ENCODE measurements at places on chromosomes 3 and 15.

DNA sequence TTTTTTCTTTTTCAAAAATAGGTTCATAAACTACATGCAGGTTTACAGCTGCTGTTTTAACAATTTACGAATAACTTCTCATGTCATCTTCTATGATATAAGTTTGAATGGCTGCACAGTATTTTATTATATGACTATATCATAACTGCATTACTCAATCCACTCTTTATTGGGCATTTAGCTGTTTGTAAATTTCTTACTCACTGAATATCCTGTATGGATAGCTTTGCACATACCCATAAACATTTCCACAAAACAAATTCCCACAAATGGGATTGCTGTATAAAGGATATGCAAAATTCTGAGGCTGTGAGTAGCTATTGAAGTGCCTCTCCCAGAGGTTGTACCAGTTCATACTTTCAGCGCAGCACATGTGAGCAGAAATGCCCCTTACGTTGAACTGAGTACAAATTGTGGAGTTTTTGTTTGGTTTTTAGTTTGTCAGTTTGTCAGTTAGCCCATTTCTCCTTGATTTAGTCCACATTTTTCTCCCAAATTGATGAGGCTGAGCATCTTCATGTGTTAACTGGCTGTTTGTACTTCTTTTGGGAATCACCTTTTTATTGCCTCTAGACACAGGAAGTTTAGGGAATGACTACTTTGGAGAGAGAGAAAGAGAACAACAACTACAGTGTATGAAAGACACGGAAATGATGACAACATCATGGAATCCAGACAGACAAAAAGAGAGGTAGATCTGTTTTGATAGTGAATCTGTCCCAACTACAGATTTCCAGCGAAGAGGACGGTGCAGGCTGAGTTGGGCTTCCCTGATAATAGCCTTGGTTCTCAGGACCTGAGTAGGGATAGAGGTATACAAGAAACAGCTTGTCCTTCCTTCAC lies 24.8 kb downstream of the TTC23 start:
- no peak for DNase-seq

DNA sequence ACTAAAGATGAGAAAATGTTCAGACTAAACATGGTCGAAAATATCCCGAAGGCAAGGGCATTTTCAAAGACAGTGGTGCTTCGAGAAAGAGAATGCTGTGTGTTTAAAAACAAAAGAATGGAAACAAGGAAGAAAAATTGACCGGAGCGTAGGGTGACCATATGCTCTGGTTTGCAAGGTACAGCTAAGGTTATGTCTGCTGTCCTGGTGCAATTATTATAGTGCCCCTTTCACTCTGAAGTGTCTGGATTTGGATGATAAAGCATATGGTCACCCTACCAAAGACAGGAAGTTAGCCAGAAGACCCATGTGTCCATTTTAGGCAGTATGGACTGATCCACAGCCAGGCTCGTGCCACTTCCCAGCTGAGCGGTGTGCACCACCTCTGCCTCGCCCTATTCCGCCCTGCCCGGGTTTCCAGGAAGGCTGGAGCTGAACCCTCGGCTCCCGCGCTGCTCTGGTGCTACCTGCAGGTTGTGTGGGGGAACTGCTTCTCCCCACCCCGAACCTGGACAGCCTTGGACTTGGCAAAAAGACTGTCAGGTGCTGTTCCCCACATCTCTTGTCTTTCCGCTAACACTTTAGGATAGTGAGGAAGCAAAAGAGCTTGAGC lies 25.2 kb downstream of the GOLGA6D start:
- no peak for DNase-seq

GRCh38 chr15:95405447-95405846 lies 925.1 kb upstream of the NR2F2 start:
- DNase-seq: no peak

DNA sequence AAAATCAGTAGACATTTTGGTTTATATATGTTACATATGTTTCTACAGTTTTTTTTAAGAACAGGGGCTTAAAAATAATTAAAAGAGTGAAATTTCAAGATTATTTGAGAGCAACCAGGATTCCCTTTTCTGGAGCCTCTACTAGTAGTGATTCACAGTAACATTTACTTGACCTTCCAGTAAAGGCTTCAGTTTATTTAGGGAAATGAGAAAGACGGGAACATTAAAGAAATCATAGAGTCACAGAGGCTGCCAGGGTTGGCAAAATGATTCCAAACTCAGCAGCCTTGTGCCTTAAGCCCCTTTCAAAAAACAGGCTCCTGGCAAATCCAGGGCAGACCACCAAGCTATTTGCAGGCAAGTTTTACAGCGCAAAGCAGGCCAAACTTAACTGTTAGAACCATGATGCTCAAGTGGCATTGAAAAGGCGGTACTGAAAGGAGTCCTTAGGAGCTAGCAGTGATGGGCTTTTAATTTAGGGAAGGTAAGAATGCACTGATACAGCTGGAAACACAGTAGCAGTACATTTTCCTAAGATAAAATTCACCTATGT lies 201.1 kb upstream of the ADAMTS9 start:
- DNase-seq: no peak

DNA sequence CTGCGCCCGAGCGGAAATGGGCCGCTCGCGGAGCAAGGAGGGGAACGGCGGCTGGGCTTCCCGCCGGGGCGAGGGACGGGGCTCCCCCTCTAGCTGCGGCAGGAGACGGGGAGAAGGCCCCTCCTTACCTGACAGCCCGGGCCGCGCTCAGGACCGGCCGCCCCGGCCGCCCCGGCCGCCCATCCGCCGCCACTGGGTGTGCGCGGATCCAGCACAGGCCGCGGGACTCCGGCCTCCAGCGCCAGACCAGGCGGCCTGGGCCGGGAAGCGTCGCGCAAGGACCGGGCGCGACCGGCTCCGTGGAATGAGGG lies 296 bp downstream of the TPRA1 start:
- no peak for DNase-seq

DNA sequence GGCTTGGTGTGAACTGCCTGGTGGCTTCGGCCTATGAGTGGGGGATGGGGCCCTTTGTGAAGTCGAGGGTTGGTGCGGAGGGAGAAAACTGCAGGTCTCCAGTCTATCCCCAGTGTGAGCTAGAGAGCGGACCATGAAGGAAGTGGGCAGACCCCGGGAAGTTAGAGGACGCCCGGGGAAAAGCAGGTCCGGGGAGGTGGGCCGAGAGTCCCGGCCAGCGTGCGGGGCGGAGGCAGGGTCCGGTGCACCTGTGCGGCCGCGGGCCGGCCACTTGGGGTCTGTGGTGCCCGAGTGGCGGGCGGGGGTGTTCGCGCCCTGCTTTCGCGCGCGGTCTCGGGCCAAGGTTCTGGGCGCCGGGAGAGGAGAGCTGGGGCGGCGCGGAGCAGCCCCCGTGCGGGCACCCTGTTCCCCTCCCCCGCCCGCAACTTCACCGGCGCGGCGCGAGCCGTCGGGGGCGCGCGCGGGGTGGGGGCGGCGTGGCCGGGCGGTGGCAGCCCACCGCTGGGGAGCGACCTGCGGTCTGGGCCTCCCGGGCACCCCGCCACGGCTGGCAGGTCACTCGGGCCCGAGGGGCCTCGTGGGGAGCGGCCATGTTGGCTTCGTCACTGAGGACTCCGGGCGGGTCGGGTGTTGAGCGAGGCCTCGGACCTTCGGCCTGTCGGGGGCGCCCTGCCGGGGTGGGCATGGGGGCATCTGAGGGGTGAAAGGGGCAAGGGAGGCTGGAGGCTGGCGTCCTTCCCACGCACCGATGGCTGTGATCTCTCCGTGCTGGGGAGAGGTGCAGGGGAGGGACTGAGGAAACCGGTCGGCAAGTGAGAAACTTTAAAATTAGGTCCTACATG lies 4.8 kb downstream of the UBE2E1 start:
- DNase-seq: no peak

Measured in thoracic aorta (tissue), 2 donors.